Activated naive CD4-positive, alpha-beta T cell treated with anti-CD3 and anti-CD28 coated beads for 36 hours (primary cell): ENCODE measurements at places on chromosomes 1 and 21.

DNA sequence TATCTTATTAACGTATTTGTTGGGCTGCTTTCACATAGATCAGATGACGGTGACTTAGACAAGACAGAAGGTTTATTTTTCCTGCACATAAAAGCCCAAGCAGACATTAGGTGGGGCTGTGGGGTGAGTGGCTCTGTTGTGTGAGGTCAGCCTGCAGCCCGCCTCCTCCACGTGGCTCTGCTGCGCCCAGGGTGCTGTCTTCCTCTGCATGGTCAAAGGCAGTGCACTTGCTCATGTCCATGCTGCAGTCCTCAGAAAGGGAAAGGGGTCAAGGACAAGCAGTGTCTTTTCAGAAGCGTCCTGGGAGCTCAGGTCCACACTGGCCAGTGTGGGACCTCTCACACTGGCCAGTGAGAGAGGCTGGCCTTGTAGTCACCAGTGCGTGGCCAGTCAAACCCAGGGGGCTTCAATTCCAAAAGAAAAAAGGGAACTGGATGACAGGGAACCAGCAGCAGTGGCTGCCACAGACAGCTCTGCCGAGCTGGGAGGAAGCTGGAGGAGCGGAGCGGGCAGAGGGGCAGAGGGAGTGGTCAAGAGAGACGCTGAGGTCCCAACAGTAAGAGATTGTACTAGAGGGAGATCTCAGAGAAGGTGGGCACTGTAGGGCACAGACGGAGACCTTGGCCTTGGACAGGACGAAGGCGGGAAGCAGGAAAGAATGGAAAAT, 35.9 kb upstream of the SLC45A1 start:
- DNase-seq, result no peak
- no peaks in the 10 kb centered on the region for H3K36me3 ChIP-seq
- H3K4me1 ChIP-seq, result peaks cover 8% of the 10 kb centered on the region
- H3K27me3 ChIP-seq, result peaks cover 29% of the 10 kb centered on the region

GRCh38 chr1:174217787-174218574, 58.7 kb downstream of the RABGAP1L start:
- H3K4me3 ChIP-seq, result no peak overlapping the region
- peaks cover 6% of the 10 kb centered on the region for H3K4me1 ChIP-seq
- H3K36me3 ChIP-seq, result peaks cover 16% of the 10 kb centered on the region

- H3K27me3 ChIP-seq, result no peaks in the 10 kb centered on the region
- no peak for DNase-seq
- H3K4me3 ChIP-seq, result no peak overlapping the region
- no peak overlapping the region for H3K27ac ChIP-seq
- peaks cover 3% of the 10 kb centered on the region for H3K4me1 ChIP-seq
- H3K36me3 ChIP-seq, result no peaks in the 10 kb centered on the region
Observed at GRCh38 chr1:212982430-212983152, 32.2 kb downstream of the VASH2 start.

DNA sequence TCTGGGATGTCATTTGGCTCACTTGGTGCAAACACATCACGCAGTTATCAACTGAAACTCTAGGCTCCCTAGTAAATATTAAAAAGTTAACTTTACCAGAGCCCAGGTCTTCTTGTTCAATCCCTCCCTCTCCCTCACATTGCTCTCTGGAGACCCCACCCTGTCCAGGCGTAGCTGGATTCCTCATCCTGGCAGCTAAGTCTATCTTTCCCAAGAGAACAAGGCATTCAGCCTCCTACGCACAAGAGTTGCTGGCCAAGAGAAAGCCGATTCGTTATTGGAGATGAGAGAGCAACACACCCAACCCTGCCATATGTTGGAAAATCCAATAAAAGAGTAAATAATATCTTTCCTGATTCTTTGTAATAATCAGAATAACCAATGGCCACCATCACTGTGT, 117.9 kb downstream of the SLC30A10 start:
- H3K4me1 ChIP-seq, result no peaks in the 10 kb centered on the region
- no peak overlapping the region for H3K27ac ChIP-seq
- peaks cover 17% of the 10 kb centered on the region for H3K27me3 ChIP-seq
- H3K4me3 ChIP-seq, result no peak overlapping the region
- H3K36me3 ChIP-seq, result no peaks in the 10 kb centered on the region

- peaks cover 3% of the 10 kb centered on the region for H3K4me1 ChIP-seq
- H3K27ac ChIP-seq, result no peak overlapping the region
- H3K4me3 ChIP-seq, result no peak overlapping the region
Observed at GRCh38 chr1:180029524-180030135, 75.0 kb downstream of the CEP350 start.

- no peak for DNase-seq
- peaks cover 1% of the 10 kb centered on the region for H3K36me3 ChIP-seq
- H3K4me3 ChIP-seq, result no peak overlapping the region
Observed at GRCh38 chr1:173287785-173288184, 80.7 kb upstream of the TNFSF4 start.

- peaks cover 6% of the 10 kb centered on the region for H3K27me3 ChIP-seq
- no peaks in the 10 kb centered on the region for H3K36me3 ChIP-seq
- no peak for DNase-seq
Observed at GRCh38 chr1:50129201-50129600, 20.5 kb downstream of the ELAVL4 start.

- DNase-seq, result no peak
- H3K4me3 ChIP-seq, result no peak overlapping the region
- peak overlapping the region; percentile 16 for H3K27ac ChIP-seq
- H3K27me3 ChIP-seq, result no peaks in the 10 kb centered on the region
Observed at GRCh38 chr1:1832820-1833219, 54.5 kb upstream of the NADK start.

GRCh38 chr1:20589331-20590278, 708 bp downstream of the CDA start:
- H3K27me3 ChIP-seq, result peaks cover 56% of the 10 kb centered on the region
- no peaks in the 10 kb centered on the region for H3K36me3 ChIP-seq
- peaks cover 9% of the 10 kb centered on the region for H3K4me1 ChIP-seq
- no peak overlapping the region for H3K27ac ChIP-seq
- no peak for DNase-seq
- H3K4me3 ChIP-seq, result no peak overlapping the region

DNA sequence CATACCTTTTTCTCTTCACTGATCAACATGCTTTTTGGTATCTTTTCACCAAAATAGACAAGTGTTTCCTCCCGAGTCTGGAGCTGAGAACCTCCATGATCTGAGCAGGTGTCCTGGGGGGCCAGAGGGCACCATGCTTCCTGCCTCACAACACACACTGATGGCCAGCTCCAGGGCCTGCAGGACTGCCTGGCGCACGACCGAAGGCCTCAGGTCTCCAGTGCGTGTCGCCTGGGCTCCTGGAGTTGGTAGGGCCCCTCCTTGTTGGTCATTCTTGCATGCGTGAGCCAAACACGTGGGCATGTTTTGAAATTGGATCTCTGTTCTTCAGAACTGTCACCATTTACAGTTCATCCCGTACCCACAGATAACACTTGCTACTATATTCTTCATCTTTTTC, 64.4 kb downstream of the SLC37A1 start:
- peaks cover 29% of the 10 kb centered on the region for H3K36me3 ChIP-seq
- no peak overlapping the region for H3K4me3 ChIP-seq
- no peak for DNase-seq

DNA sequence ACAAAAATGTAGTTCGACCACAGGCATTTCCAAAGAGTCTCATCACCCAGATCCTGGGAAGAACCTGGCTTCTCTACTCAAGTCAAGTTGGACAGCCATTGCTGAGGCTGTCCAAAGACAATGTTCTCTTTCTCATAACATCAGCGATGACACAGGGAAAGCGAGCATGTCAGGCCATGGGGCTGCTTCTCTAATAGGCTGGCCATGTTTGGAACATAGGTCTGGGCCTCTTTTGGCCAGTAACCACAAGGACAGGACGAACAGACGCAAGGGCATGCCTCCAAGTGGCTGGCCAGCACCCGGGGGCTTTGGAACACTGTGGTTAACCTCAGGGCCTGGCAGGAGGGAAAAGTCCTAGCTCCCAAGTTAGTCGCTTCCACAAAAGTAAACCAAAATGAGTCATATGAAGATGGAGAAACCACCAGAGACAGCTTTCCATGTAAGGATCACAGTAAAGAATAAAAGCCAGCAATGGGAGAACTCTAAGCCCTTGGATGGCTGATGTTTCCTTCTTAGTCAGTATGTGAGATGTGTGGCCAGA, 80.6 kb upstream of the SLC44A3 start:
- no peaks in the 10 kb centered on the region for H3K36me3 ChIP-seq
- peaks cover 13% of the 10 kb centered on the region for H3K27me3 ChIP-seq
- no peak overlapping the region for H3K4me3 ChIP-seq
- H3K4me1 ChIP-seq, result peaks cover 4% of the 10 kb centered on the region
- H3K27ac ChIP-seq, result no peak overlapping the region

DNA sequence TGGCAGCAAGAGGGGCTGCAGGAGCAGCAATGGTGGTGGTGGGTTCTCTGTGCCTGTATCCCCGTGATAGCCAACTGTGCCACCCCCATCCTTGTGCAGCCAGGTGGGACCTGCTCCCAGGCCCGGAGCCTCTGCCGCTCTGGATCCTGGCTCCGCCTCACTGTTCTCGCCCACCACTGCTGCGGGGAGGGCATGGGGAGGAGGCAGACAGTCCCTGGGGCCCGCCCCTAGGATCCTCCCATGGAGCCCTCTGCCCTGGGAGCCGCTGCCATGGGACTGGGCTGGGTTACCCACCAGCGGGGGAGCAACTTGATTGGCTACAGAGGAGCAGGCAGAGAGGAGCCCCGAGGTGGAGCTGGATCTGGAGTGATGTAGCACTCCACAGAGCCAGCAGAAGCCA, 31.6 kb downstream of the CD1D start:
- no peaks in the 10 kb centered on the region for H3K36me3 ChIP-seq
- H3K4me3 ChIP-seq, result no peak overlapping the region
- no peak overlapping the region for H3K27ac ChIP-seq
- H3K27me3 ChIP-seq, result peaks cover 28% of the 10 kb centered on the region
- H3K4me1 ChIP-seq, result no peaks in the 10 kb centered on the region

- H3K4me3 ChIP-seq, result no peak overlapping the region
- H3K27ac ChIP-seq, result peak overlapping the region; percentile 8
- no peaks in the 10 kb centered on the region for H3K36me3 ChIP-seq
- DNase-seq, result peak; percentile 19
- H3K4me1 ChIP-seq, result peaks cover 7% of the 10 kb centered on the region
Observed at GRCh38 chr1:29688471-29689365, 452.4 kb downstream of the PTPRU start.

DNA sequence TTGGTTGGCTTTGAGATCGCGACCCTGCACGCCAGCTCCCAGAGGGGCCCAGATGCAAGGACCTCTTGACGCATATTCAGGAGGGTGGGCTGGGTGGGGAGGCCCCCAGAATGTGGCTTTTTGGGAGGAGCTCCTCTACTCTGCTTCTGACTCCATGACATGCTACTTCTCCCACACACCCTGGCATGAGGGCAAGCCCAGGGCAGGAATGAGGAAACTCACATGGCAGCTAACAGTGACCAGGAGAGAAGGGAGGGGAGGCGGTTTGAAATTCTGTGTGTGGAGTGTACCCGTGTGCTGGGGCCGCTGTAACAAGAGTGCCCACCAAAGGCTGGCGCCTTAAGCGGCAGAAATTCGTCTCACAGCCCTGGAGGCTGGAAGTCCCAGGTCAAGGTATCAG, 61.3 kb upstream of the GPR153 start:
- H3K27me3 ChIP-seq, result no peaks in the 10 kb centered on the region
- peaks cover 2% of the 10 kb centered on the region for H3K36me3 ChIP-seq
- no peak overlapping the region for H3K27ac ChIP-seq
- H3K4me3 ChIP-seq, result no peak overlapping the region
- DNase-seq, result no peak
- no peaks in the 10 kb centered on the region for H3K4me1 ChIP-seq

DNA sequence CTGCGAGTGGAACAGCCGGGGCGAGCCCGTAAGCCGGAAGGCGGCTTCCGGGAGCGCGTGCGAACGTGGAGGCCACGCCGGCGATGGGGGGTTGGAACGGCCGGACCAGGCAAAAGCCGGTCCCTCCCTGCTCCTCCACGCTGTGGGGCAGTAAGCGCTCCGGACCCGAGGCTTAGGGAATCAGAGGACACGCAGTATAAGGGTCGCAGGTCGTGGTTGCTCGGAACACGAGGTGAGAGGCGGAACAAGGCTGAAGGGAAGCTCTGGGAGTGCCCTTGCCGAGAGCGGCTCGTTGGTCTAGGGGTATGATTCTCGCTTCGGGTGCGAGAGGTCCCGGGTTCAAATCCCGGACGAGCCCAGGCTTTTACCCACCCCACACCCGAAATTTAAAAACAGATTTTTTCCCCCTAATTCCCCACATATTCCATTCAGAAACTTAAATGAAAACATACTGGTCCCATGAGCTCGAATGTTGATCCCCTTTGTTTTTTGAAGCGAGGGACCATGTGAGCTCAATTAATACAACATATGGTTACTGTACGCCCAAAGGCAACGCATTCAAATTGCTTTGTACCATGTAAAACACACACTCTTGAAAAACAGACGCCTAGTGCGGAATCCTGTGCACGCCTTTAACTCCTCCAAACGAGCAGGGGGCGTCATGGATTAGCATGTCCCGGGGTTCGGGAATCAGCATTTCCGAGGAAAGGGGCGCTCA, 7.2 kb upstream of the MPZL1 start:
- peaks cover 5% of the 10 kb centered on the region for H3K27me3 ChIP-seq
- peak overlapping the region; percentile 92 for H3K27ac ChIP-seq
- H3K36me3 ChIP-seq, result peaks cover 3% of the 10 kb centered on the region
- H3K4me3 ChIP-seq, result peak overlapping the region; percentile 79
- peak; percentile 93 for DNase-seq

GRCh38 chr1:66346057-66346795, 187.7 kb upstream of the SGIP1 start:
- H3K27ac ChIP-seq, result peak overlapping the region; percentile 91
- H3K36me3 ChIP-seq, result peaks cover 11% of the 10 kb centered on the region
- H3K4me1 ChIP-seq, result peaks cover 86% of the 10 kb centered on the region
- DNase-seq, result no peak
- H3K27me3 ChIP-seq, result no peaks in the 10 kb centered on the region

DNA sequence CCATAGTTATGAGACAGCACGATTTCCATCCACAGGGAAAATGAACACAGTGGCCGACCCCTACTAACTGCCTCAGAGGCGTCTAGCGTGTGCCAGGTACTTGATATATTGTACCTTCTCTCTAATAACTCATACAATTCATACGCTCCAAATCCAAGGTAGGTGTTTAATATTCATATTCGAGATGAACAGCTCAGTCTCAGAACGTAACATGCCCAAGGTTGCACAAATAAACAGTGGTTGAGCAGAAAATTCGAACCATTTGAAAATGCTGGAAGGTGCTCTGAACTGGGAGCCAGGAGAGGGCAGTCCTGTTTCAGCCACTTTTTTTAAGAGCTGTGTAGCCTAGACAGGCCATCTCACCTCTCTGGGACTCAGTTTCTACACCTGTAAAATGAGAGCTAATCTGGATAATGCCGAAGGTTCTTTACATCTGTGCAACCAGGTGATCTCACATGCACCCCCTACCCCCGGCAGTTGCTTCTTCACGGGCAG, 7.9 kb downstream of the SLC45A3 start:
- H3K4me3 ChIP-seq, result no peak overlapping the region
- no peak overlapping the region for H3K27ac ChIP-seq
- DNase-seq, result no peak
- no peaks in the 10 kb centered on the region for H3K36me3 ChIP-seq
- H3K27me3 ChIP-seq, result peaks cover 18% of the 10 kb centered on the region

DNA sequence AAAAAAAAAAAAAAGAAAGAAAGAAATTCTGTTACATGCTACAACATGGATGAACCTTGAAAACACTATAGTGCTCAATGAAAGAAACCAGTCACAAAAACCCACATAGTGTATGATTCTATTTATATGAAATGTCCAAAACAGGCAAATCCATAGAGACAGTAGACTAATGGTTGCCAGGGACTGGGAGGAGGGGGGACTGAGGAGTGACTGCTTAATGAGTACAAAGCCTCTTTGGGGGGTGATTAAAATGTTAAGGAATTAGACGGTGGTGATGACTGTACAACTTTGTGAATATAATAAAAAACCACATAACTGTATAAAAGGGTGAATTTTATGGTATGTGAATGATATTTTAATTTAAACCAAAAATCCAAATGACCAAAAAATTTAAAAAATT, 116.0 kb upstream of the GUCA2B start:
- H3K4me1 ChIP-seq, result peaks cover 21% of the 10 kb centered on the region
- no peak overlapping the region for H3K27ac ChIP-seq
- no peak overlapping the region for H3K4me3 ChIP-seq
- no peaks in the 10 kb centered on the region for H3K36me3 ChIP-seq
- DNase-seq, result no peak
